NCI-H1105 treated with DMSO at 0.1 percent for 48 hours (cell line): ENCODE measurements at places on chromosomes 6 and 20.

GRCh38 chr6:121413879-121414278, 21.6 kb upstream of the GJA1 start:
- no peak for DNase-seq

DNA sequence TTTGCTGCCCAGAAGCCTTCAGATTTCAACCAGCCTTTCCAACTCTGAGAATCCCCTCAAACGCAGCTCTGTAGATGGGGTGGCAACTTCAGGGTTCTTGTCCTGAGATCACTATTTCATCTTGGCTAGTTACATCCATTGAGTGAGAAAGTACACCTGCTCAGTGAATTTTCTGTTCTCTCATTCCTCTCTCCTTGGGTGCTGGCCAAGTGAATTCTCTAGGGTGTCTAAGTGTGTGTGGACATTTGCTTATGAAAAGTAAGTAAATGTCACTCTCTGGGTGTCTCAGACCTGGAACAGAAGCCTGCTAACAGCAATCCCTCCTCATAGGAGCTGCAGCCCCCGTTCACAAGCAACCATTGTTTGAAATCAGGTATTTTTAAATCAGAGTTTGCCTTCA, 3.8 kb downstream of the RIN2 start:
- DNase-seq = peak; percentile 35

DNA sequence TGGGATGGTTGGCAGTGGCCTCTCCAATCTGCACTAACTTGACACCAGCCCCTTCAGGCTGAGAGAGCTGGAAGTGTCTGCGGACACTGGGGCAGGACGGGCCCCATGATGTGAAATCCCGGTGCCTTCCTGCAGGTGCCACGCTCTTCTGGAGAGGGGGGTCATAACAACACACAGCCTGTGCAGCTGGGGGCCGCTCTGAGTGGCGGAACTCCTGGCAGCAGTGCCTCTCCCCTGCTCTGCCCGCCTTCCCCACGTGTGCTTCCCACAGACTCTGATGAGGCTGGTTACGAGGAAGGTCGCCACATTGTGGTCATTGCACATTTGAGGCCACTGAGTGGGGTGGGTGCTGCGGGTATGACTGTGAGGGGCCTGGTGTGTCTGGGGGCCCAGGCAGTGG, 145.2 kb downstream of the DTNBP1 start:
- no peak for DNase-seq

- no peak for DNase-seq
Observed at GRCh38 chr20:62918831-62919230, 7.5 kb downstream of the DIDO1 start.

GRCh38 chr6:71289039-71289801, 609 bp downstream of the OGFRL1 start:
- peak; percentile 29 for DNase-seq

GRCh38 chr6:34979218-34979617, 90.2 kb downstream of the ANKS1A start:
- DNase-seq = no peak

DNA sequence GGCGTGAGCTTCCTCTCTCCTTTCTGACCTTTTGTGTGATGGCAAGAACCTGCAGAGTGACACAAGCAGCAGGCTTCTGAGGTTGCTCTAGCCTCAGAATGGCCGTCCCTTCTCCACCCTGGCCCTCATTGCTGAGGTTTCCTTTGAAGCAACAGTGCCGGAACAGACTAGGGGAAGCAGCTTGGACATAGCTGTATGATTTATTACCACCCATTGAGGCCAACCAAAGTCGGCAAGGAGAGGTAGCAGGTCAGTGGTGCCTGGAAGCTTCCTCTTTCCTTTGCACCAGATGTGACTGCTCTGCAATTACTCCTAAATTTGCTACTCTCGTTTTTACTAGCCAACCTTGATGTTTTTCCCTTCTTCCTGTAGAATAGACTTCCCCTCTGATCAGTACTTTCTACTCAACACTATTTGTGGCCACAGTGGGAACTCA, 31.4 kb downstream of the PTPN1 start:
- no peak for DNase-seq

- no peak for DNase-seq
Observed at GRCh38 chr6:160272707-160273106, 14.1 kb upstream of the SLC22A2 start.

- DNase-seq = no peak
Observed at GRCh38 chr6:88422831-88423230, 256.7 kb upstream of the CNR1 start.

DNA sequence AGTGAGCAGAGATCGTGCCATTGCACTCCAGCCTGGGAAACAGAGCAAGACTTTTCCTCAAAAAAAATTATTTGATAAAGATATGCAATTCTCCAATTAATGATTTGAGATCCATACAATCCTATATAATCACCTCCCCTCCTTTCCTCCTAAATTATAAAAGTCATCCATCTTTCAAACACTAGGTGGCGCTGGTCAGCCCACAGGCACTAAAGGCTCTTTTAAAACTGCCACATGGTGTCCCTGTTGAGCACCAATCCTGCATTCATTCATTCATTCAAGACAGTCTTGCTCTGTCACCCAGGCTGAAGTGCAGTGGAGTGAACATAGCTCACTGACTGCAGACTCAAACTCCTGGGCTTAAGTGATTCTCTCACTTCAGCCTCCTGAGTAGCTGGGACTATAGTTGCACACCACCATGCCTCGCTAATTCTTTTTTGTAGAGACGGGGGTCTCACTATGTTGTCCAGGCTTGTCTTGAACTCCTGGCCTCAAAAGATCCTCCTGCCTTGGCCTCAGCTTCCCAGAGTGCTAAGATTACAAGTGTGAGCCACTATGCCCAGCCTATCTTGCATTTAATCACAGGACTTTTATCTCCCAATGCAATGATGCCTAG, 58.7 kb upstream of the SLC2A12 start:
- peak; percentile 13 for DNase-seq

DNA sequence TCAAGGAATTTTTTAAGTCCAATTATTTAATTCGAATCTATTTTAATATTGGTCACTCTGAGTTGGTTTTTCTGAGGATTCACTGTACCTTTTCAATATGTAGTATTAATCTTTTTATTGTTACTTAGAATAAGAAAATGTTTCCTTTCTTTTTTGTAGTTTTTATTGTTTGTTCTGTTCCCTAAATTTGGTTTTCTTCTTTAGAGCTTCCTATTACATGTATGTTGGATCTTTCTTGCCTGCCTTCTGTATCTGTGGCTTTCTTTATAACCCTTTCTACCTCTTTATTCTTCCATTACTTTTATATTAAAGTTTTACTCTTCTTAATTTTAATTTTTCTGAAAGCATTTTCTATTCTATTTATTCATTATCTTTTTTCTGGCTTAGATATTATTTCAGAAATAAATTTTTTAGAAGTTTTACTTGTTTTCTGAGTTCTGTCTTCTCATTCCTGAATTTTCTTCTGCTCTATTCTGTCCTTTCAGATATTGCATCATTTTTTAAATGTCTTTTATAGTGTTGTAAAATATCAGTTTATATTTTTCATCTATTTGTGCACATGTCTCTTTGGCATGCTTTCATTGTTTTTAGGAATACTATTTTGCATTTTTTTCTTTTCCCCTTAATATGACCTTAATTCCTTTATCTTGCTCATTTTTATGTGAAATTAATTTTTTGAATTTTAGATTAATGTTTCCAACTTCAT, 33.6 kb upstream of the UST start:
- DNase-seq = no peak

- DNase-seq = no peak
Observed at GRCh38 chr6:114796576-114796975, 453.8 kb upstream of the HS3ST5 start.

- no peak for DNase-seq
Observed at GRCh38 chr6:8080362-8081151, 16.4 kb upstream of the BLOC1S5 start.

GRCh38 chr6:157143171-157143889, 180.0 kb downstream of the TMEM242 start:
- no peak for DNase-seq

- no peak for DNase-seq
Observed at GRCh38 chr6:56664029-56664428, 21.3 kb upstream of the DST start.

DNA sequence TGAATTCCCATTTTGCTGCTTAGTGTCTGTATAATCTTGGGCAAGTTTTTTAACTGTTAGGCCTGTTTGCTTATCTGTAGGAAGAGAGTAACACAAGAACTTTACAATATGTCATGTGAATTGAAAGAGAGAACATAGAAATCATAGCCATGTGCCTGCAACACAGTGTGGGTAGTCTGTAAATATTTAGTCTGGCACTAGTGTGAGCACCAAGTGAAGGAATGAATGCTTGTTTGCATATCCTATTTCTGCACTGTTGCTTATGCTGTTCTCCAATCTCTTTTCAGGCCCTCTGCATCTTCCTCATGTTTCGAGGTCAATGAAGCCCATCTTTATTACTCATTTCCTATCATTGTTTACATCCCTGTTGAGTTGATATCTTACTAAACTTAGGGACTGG, 49.2 kb downstream of the CBFA2T2 start:
- DNase-seq = no peak

- no peak for DNase-seq
Observed at GRCh38 chr6:47481806-47482205, 4.2 kb downstream of the CD2AP start.

GRCh38 chr20:10861619-10862018, 187.8 kb upstream of the JAG1 start:
- DNase-seq = peak; percentile 82

GRCh38 chr6:159444056-159444760, 248.8 kb downstream of the SOD2 start:
- no peak for DNase-seq

- DNase-seq = peak; percentile 96
Observed at GRCh38 chr20:34955231-34956040, at the start of the genes GSS and MYH7B. GSS (minus strand) TSS chr20:34955806; CDS start chr20:34951852, 3,954 bp downstream. MYH7B (plus strand) TSS chr20:34955868; CDS start chr20:34978006, 22,138 bp downstream.

DNA sequence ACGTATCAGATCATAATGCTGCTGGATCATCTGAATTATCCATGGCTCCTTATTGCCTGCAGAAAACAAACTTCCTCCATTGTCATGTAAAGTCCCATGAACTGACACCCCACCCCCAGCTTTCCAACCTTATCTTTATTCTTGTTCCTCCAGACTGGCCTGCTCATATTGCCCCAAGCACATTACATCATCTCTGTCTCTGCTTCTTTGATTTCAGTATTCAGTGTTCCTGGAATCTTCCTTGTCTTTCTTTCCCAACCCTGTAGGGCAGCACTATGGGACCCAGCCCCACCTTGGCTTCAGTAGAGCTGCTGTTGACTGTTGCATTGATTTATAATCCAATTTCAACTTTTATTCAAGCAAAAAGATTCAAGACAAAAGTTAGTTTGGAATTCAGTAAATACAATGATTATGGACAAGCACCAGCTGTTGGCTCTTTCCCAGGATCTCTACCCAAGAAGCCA, 187.5 kb upstream of the ECI2 start:
- no peak for DNase-seq

DNA sequence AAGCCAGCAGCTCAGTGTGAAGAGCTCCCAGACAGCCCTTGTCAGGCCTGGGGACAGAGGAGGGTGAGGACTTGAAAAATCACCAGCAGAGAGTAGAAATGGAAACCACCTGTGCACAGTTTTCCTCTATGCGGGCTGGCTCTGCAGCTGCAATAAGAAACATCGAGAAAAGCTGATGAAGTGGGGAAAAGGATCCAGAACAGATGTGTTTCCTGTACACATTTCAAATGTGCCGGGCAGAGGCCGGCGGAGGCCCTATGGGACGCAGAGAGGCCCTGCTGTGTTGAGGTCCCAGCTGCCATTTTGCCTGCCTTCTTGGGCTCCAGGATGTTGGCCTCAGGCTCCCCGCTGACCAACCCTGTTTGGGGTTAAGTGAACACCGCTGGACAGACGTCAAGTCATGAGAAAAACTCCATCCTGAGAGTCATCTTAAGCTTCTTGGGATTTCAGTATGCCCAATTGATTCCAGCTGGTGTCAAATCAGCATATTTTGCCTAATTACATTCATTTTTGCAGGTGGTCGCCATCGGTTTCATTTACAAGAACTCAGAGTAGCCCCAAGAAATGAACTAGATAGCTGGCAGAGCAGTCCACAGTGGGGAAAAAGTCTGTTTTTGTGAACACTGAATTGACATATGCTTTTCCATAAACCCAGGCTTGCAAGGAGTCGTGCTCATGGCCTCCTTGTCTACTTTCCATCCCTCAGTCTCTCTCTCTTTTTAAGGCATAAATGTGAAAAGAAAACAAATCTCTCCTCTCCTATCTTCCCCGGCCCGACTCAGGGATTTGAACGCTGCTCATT, 150.4 kb upstream of the PHACTR3 start:
- DNase-seq = no peak

- no peak for DNase-seq
Observed at GRCh38 chr6:74579794-74580193, 626.1 kb downstream of the COL12A1 start.

- no peak for DNase-seq
Observed at GRCh38 chr20:56606174-56606945, 22.7 kb upstream of the TFAP2C start.

DNA sequence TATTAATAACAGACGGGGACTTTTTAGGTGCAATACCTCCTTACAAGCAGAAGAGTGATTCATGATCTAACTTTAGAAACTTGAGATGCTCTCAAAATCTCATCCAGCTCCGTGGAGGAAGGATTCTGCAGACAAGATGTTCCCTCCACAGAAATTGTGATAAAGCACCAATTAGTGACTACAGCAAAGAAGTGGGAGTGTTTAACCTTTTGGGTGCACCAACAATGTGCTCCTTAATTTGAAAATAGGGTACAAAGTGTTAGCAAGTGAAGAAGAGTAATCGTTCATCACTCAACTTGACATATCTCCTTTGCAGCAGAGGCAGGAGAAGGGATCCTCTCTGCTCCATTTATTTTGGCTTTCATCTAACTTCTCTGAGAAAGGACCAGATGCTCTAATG, 22.8 kb upstream of the SCP2D1 start:
- DNase-seq = no peak

DNA sequence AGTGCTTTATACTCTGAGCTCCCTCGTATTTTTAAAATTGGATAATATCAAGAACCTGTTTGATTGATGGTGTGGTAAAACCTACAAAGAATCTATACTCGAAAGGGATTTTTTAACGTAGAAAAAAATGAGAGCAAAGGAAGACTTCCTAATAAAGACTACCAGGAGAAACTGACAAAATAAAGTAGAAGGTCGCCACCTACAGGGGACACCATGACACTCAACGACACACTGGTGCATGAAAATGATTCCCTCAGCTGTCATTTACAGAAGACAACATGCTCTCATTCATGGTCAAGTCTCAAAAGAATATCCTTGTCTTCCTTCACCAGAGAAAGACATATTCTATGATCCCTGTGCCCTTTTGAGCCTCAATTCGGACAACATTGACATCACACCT, 10.1 kb upstream of the NHSL1 start:
- DNase-seq = peak; percentile 59

DNA sequence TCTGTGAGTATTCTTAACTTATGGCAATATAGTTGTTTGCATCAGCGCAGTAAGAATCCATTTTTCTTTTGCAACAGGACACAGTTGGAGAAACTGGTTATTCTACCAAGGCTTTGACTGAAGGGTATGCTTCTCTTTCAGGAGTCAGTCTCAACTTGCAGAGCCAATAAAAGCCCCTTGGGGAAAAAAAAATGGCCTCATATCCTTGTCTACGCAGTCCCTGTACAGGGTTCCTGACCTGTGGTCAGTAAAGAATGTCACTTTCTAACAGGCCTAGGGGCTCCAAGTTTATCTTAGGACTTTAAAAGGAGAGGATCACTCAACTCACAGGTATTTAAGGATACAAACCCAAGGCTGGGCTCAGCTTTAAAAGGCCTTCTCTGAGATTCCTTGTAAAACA, 6.9 kb upstream of the RNGTT start:
- DNase-seq = no peak

GRCh38 chr6:90019216-90019615, 124.9 kb downstream of the GJA10 start:
- DNase-seq = no peak
